ENCODE measurements at places on chromosomes 7 and 10.

GRCh38 chr7:45703911-45704682, 129.9 kb downstream of the ADCY1 start:
- DNase-seq, result no peak

DNA sequence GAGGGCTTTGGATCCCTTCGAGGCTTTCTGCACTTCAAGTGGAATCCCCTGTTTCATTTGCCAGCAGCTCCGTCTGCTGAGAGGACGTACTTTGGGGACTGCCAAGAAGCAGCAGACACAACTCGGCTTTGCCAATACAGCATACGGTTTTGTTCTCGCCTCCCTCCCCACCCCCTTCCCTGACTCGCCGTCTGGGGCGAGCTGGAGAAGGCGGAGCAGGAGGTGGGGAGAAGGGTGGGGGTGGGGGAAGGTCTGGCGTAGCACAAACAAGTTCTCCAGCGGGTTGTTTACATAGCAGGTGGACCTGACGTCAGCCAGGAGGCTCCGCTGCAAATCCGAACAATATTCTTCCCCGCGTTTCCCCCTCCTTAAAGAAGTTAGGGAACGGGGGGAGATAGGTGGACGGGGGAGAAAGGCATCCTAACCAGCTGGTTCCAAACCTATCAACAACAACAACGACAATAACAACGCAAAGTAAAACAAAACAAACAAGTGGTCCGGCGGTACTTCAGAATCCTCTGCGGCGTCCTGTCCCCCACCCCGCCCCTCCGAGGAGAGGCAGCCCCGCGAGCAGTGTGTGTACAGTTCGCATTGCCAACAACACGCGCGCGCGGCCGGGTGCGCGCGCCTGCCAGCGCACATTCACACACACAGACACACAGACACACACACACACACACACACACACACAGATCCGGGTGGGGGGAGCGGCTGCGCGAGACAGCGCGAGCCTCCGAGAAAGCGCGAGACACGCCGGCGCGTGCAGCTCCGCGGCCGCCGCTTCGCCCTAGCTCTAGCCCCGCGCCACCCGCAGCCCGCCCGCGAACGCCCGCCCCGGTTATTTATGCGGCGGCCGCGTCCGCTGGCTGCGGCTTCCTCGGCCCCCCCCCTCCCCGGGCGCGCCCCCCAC, 167.0 kb upstream of the PPP1R3A start:
- peak; percentile 57 for DNase-seq

- DNase-seq, result no peak
Observed at GRCh38 chr10:20817116-20817515, 80.0 kb downstream of the NEBL start.

- no peak for DNase-seq
Observed at GRCh38 chr7:27834179-27834921, 94.4 kb downstream of the TAX1BP1 start.

DNA sequence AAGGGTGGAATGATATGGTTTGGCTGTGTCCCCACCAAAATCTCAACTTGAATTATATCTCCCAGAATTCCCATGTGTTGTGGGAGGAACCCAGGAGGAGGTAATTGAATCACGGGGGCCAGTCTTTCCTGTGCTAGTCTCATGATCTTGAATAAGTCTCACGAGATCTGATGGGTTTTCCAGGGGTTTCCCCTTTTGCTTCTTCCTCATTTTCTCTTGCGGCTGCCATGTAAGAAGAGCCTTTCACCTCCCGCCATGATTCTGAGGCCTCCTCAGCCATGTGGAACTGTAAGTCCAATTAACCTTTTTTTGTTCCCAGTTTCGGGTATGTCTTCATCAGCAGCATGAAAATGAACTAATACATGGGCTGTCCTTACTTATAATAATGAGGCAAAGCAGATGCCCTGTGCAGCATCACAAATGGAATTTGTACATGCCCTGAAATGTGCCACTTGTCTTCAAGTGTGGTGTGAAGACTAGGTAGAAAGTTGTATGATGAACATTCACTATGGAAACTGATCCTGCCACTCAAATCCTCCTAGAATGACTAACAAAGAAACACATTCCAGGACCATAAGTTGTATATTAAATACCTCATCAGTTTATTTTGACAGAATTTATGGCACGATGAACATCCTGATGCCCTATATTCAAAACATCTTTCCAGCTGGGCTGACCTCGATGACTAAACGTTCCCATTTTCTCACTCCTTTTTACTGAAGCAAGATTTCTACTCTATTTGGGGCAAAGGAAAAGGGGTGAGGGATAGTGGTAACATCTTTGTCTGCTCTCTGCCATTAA, 122.8 kb upstream of the CTTNBP2 start:
- no peak for DNase-seq

GRCh38 chr7:107173691-107174406, 5.0 kb downstream of the HBP1 start:
- DNase-seq, result no peak
